Neural crest cell (in vitro differentiated cells): ENCODE measurements at places on chromosomes 6 and 20.

DNA sequence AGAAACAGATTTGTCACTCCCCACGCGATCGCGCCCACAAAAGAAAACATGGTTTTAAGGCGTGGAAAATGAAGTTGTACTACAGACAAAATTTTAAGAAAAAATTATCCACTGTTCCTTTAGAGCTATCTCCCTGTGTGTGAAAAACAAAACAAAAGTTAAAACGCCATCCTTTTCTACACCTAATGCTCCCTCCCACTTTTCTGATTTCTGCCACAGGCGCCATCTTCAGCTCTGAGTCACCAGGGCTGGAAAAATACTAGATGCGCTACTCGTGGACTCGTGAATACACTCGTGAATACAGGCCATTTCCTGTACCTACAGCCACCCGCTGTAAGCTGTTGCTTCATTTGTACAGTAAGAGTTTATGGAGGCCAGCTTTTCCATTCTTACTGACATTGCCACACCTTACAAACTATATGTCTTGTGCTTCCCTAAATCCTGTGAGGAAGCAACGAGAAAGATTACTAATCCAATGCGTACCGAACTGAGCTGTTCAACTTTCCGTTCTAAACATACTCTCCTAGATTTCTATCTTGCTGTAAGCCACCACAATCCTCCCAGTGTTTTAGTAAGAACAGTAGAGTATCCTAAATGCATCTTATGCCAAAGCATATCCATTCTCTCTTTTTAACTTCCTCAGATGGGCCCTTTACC, 773 bp upstream of the AHI1 start:
- no peak overlapping the region for H3K27ac ChIP-seq
- peaks cover 6% of the 10 kb centered on the region for H3K4me1 ChIP-seq
- DNase-seq = peak; percentile 28
- no peaks in the 10 kb centered on the region for H3K27me3 ChIP-seq

DNA sequence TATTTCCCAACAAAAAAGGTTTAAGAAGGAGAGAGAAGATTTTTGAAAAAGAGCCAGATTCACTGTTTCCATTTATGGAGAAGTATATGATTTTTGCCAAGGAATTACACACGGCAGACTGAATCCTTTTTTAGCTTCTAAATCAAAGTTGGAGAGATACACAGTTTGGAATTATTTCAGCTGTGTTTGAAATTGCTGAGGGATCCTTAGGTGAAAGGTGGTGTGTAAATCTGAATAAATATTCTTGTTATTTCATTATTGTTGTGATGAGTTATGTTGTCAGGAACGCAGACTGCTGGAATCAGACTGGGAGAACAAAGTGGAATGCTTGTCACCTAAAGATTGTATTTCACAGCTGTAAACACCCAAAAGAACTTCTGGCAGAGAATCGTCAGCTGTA, 168.5 kb upstream of the AKIRIN2 start:
- peaks cover 5% of the 10 kb centered on the region for H3K27me3 ChIP-seq
- H3K4me3 ChIP-seq = no peak overlapping the region
- H3K36me3 ChIP-seq = no peaks in the 10 kb centered on the region

GRCh38 chr6:6843057-6843627, 254.6 kb downstream of the LY86 start:
- H3K4me3 ChIP-seq = no peak overlapping the region
- DNase-seq = no peak
- peaks cover 13% of the 10 kb centered on the region for H3K27me3 ChIP-seq
- peaks cover 3% of the 10 kb centered on the region for H3K36me3 ChIP-seq
- no peaks in the 10 kb centered on the region for H3K4me1 ChIP-seq

DNA sequence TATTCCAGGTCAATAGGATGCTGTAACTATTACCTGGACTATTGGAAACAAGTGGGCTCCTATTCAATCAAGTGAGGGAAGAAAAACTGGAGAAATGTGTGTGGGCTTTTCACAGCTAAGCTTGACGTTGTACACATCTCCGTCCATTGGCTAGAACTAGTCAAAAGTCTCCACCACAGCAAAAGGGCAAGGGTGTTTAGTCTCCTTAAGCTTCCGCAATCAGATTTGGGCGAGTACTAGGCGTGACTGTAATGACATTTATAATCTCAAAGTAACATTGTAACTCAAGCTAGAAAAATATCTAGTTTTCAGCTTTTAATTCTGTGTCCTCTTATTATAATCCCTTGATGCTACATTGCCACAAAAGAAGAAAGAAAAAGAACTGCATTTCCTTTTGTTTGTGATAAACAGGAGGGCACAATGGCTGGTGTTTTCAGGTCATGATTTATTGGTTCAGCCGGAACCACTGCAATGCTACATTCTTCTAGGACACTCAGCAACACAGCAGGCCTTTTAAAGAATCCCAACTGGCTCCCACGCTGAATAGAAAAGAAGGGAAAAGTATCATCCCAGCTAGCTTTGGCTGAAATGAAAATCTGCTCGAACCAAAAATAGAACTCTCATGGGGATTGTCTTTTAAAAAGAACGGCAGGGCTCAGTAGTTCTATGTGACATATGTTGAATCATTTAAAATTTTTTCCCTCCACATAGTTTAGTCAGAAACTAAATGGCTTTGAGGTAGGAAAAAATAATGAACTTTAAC, 387.7 kb downstream of the BTBD3 start:
- H3K4me1 ChIP-seq = peaks cover 20% of the 10 kb centered on the region
- no peak overlapping the region for H3K4me3 ChIP-seq
- peaks cover 13% of the 10 kb centered on the region for H3K36me3 ChIP-seq
- H3K27me3 ChIP-seq = no peaks in the 10 kb centered on the region

GRCh38 chr6:4460586-4461475, 315.4 kb upstream of the CDYL start:
- DNase-seq = peak; percentile 26
- H3K27me3 ChIP-seq = no peaks in the 10 kb centered on the region
- peaks cover 30% of the 10 kb centered on the region for H3K4me1 ChIP-seq

GRCh38 chr6:1188199-1188598, 123.7 kb upstream of the FOXQ1 start:
- DNase-seq = no peak
- no peak overlapping the region for H3K4me3 ChIP-seq
- H3K36me3 ChIP-seq = no peaks in the 10 kb centered on the region
- H3K27ac ChIP-seq = no peak overlapping the region
- H3K4me1 ChIP-seq = no peaks in the 10 kb centered on the region
- peaks cover 6% of the 10 kb centered on the region for H3K27me3 ChIP-seq

DNA sequence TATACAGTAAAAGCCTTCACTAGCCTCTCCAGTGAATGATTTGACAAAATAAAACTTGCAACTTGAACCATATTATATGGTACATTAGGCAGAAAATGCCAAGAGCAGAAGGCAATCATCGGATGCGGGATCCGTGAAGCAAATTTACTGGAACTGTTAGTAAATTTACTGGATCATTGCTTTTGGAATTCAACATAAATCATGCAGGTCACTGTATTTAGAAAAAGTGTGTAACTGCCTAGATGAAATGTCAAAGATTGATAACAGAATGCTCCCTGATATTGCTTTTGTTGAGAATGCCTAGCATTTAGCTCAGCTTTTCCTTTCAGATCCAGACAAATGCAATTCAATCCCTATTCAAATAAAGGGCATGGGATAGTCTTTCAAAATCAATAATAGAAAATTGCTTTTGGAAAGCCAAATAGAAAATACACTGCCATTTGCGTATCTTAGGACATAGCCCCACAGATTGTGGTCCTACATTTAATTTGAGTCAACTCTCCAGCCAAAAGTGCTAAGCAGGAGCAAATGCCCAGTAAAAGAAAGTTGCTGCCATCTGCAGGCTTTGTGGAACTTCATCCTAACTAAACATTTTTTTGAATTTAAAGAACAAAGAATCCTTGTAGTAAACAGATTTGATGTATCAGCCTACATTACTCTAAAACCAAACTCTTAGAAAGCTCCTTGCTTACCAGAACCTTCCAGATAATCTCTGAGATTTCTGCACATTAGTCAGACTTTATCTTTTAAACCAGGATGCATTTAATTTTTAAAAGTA, 109.5 kb upstream of the HSF2 start:
- H3K4me1 ChIP-seq = peaks cover 5% of the 10 kb centered on the region
- no peaks in the 10 kb centered on the region for H3K27me3 ChIP-seq
- H3K4me3 ChIP-seq = no peak overlapping the region
- no peak for DNase-seq

- no peaks in the 10 kb centered on the region for H3K27me3 ChIP-seq
- DNase-seq = no peak
- H3K36me3 ChIP-seq = no peaks in the 10 kb centered on the region
- H3K27ac ChIP-seq = peak within 1 kb of the TSS; percentile 29
- peak within 1 kb of the TSS; percentile 80 for H3K4me3 ChIP-seq
Observed at GRCh38 chr6:55875400-55875799, at the start of gene BMP5. Gene BMP5, minus strand, starts transcription at chr6:55875590. Its CDS starts 725 bp downstream, at chr6:55874865.

GRCh38 chr20:431012-431904, 23.2 kb downstream of the RBCK1 start:
- peak overlapping the region; percentile 24 for H3K4me3 ChIP-seq
- H3K27me3 ChIP-seq = peaks cover 4% of the 10 kb centered on the region
- peaks cover 12% of the 10 kb centered on the region for H3K4me1 ChIP-seq
- peak; percentile 51 for DNase-seq
- peaks cover 5% of the 10 kb centered on the region for H3K36me3 ChIP-seq
- peak overlapping the region; percentile 67 for H3K27ac ChIP-seq

DNA sequence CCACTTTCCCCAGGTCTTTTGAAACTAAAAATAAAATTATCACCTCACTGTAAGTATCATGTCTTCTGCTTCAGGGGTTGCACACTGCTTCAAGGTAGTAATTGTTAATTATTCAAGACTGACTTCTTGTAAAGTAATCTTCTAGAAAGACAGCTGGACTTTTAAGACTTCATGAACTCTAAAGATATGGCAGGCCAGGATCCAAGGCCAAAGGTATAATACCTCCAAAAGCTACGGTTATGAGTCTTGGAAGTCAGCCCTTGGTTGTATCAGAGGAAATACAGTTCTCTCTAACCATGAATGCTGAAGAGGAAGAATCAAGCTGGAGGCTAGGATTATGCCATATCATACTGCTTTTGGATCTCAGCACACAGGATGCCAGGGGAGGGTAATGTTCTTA, 1346.8 kb upstream of the GJE1 start:
- H3K4me3 ChIP-seq = no peak overlapping the region
- DNase-seq = no peak
- no peak overlapping the region for H3K27ac ChIP-seq
- peaks cover 6% of the 10 kb centered on the region for H3K4me1 ChIP-seq

- peaks cover 9% of the 10 kb centered on the region for H3K4me1 ChIP-seq
- H3K4me3 ChIP-seq = no peak overlapping the region
- no peaks in the 10 kb centered on the region for H3K27me3 ChIP-seq
Observed at GRCh38 chr6:109166673-109167072, 71.4 kb downstream of the CEP57L1 start.
